ENCODE measurements at places on chromosomes 16 and 17.

GRCh38 chr16:50572700-50573099 is 24.5 kb downstream of the NKD1 start:
- DNase-seq, result no peak

DNA sequence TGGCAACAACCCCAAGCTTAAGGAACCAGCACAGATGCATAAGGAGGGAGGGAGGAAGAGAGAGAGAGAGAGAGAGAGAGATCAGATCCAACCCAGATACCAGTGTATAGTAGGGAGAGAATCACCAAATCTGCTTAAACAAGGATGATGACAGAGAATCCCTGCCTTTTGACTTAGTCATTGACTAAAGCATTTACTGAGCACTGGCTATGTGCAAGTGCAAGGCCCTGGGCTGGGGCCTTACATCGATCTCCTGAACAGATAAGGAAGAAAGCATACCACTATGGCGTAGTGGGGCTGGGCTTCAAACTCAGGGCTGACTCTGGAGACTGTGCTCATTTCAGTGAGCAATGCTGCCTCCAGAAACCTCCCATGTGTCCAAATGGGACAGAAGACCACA is 15.8 kb downstream of the TSNAXIP1 start:
- DNase-seq, result no peak

- no peak for DNase-seq
Observed at GRCh38 chr17:17030515-17031211, 11.6 kb upstream of the MPRIP start.

DNA sequence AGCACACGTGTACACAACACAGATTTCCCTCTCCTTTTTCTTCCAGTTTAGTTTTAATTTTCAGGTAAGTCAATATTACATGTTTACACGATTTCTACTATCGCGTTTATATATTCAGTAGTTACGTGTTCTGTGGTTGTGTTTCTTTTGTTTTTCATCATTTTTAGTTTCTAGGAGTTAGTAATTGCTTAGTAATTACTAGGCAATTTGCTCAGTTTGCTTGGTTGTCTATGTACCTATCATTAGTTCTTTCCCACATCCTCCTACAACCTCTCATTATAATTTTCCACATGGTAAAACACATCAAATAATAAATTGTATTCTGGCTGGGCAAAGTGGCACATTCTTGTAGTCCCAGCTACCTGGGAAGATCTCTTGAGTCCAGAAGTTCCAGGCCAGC is 24.6 kb upstream of the GUCY2D start:
- no peak for DNase-seq

DNA sequence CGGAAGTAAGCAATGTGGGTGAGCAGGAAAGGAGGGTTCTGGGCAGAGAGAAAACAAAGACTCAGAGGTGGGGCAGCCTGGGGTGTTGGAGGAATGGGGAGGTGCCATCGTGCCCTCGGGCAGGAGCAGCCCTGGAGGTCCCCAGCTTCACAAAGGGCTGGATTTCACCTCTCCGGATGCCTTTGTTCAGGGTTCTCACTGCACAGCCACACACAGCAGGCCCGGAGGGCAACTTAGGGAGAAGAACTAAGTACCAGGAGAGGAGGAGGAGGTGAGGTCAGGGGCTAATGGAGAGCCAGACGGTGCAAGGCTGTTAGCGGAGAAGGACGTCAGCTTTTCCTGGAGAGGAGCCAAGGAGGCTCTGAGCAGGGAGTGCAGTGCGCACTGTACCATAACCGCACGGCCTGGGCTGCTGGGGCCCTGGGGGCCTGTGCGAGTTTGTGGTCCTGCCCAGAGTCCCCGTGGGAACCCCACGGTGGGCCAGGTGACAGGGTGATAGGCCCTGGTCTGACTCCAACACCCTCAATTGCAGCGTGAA is 9.3 kb downstream of the ARRB2 start:
- DNase-seq, result no peak

GRCh38 chr16:79517156-79517555 is 83.4 kb downstream of the MAF start:
- no peak for DNase-seq

DNA sequence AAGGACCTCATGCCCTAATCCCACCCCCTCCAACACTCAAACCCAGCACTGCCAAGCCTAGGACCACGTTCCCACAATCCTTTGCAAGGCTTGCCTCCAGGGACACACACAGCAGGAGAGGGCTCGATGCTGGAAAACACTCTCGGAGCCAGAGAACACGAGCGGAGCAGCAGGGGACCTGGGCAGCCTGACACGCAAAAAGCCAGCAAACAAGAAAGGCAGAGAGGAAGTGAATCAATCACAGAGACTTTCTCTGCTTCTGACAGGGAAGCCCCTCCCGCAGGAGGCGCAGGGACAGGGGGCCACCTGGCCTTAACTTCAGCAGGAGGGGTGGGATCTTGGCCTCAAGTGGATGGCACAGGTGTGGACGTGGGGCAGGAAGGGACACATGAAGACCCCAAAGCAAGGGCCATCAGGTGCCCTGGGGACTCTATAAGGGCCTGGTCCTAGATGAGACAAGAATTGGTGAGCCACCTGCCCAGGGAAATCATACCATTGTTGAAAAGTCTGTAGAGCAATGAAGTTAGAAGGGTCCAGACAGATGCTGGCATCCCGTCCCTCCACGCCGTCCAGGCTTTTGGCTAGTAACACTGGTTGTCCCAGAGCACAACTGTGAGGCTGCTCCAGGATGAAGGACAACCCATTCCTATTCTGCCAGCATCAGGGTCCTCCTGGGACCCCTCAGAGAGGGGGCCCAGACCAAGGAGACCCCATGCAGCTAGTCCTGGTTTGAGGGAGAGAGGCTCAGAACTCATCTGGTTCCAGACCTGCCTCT is 2.2 kb downstream of the SDK2 start:
- no peak for DNase-seq
